ENCODE measurements at places on chromosomes 7 and 10.

DNA sequence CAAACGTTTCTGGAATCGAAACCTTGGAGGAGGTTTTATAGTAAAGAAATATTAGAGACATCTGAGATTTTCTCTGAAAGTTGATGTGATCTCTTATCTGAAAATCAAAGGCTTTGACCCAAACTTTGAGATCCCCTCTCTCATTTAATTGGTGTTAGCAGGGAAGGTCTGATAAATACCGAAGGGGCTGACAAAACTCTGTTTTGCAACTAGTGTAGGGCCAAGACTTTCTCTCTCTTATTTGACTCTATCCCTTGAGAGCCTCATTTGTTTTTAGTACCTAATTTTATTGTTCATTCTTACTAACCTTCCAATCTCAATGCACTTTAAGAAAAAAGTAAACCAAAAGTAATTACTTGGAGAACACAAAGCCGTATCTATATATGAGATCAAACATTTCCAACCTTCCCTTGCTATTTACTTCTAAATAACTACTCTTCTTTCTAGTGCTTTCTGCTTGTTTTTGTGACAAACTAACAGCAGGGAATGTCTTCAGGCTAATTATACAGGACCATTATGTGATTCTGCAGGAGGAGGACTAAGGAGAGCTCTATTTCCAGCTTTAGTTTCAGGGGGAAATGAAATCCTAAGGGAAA is 33.4 kb upstream of the NPVF start:
- no peak overlapping the region for H3K27ac ChIP-seq
- no peaks in the 10 kb centered on the region for H3K36me3 ChIP-seq
- peaks cover 37% of the 10 kb centered on the region for H3K27me3 ChIP-seq

DNA sequence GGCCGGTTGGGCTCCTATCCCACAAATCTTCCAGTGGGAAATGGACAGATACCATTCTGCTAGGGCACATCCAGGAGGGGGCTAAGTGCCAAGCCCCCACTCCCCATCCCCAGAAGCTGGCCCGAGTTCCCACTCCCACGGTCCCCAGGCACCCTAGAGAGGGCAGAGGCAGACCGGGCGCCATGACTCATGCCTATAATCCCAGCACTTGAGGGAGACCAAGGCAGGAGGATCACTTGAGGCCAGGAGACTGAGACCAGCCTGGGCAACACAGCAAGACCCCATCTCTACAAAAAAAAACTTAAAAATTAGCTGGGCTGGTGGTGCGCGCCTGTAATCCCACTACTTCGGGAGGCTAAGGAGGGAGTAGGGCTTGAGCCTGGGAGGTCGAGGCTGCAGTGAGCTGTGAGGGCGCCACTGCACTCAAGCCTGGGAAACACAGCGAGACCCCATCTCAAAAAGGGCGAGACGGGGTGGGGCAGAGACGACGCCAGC is 870 bp downstream of the GNA12 start:
- H3K27ac ChIP-seq = peak overlapping the region; percentile 69
- H3K36me3 ChIP-seq = peaks cover 24% of the 10 kb centered on the region
- peaks cover 63% of the 10 kb centered on the region for H3K4me1 ChIP-seq

DNA sequence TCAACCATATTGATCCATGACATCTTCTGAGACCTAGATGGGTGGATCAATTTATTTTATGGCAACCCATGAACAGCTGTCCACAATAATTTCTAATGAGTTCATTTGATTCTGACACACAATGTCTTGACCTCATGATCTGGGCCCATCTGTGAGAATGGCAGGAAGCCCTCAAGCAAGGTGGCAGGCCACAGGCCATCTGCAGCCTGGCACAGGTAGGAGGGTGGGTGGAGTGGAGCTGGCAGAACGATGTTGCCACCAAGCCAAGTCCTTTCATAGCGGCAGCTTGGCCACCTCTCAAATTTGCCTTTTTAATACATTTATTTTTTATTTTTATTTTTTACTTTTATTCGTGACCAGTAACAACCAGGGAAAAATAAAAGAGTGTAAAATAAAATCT is 1181.6 kb upstream of the SORCS1 start:
- no peak for DNase-seq
- no peak overlapping the region for H3K4me3 ChIP-seq
- no peaks in the 10 kb centered on the region for H3K27me3 ChIP-seq
- H3K4me1 ChIP-seq = no peaks in the 10 kb centered on the region
- no peak overlapping the region for H3K27ac ChIP-seq

- H3K4me3 ChIP-seq = no peak overlapping the region
- H3K4me1 ChIP-seq = peaks cover 3% of the 10 kb centered on the region
- H3K27ac ChIP-seq = peak overlapping the region; percentile 20
These were observed 12.4 kb upstream of the TFAM start for GRCh38 chr10:58372607-58373441.

DNA sequence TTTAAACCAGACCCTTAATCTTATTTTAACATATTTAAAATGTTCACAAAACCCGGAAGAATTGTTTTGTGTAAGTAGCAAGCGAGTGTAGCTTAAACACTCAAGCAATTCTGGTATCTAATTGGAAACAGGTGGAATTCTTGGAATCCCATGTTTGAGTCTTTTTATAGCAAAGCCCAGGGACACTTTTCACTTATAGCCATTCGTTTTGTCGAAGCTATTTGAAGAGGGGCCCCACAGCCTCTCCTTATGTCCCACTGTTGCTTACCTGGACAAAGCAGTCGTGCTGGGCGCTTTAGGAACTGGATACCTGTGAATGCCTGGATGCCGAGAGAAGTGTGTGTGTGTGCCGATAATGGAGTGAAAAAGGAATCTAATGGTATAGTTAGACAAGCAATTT is 3.3 kb downstream of the CUX1 start:
- H3K27me3 ChIP-seq = no peaks in the 10 kb centered on the region
- no peak overlapping the region for H3K27ac ChIP-seq
- H3K4me3 ChIP-seq = no peak overlapping the region
- DNase-seq = no peak
- H3K36me3 ChIP-seq = peaks cover 2% of the 10 kb centered on the region
- H3K4me1 ChIP-seq = peaks cover 27% of the 10 kb centered on the region

GRCh38 chr7:16912540-16912939 is 30.8 kb upstream of the AGR3 start:
- H3K27me3 ChIP-seq = no peaks in the 10 kb centered on the region
- peaks cover 13% of the 10 kb centered on the region for H3K4me1 ChIP-seq
- no peaks in the 10 kb centered on the region for H3K36me3 ChIP-seq
- H3K4me3 ChIP-seq = no peak overlapping the region
- no peak overlapping the region for H3K27ac ChIP-seq
- no peak for DNase-seq

- H3K4me3 ChIP-seq = no peak overlapping the region
- no peak for DNase-seq
- H3K4me1 ChIP-seq = no peaks in the 10 kb centered on the region
- H3K27me3 ChIP-seq = no peaks in the 10 kb centered on the region
- H3K27ac ChIP-seq = no peak overlapping the region
These were observed 39.7 kb downstream of the CDC14C start for GRCh38 chr7:48964074-48964473.

DNA sequence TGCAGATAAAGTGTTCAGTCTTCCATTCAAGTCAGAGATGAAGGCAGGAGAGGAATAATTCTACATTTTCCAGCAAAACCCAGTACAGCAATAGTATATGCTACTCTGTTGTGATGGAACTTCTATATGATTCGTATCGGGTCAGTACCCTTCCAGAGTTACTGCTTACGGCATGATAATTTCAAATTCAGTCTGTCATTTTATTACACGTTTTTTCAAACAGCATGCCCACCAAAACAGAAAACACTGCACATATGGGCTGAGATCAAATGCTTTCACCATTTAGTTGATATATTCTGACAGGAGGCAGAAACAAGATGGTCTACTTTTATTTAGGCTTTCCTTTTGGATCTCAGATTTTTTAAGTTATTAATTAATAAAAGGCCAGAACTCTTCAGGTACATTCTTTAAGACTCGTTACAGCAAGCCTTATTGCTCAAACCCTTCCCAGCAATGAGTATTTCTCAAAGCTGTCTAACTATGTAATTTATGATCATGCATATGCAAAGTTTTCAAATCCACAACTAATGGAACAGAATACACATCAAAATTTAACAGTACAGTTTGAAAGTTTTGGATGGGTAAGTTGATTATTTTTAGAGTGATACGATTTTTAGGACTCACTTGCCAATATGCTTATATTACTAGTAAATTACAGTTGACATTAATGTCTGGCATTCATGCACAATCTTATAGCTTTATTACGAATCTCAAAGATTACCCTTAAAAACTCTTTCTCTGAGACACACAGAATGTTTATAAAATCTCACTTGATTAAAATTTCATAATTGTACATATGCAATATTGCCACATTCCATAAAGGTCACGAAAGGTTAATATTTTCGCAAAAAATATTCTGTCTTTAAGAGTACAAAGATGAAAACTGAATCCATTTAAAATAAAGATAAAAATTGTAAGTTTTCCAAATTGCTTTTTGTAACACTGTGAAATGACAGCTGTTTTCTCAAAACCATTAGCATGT is 91.0 kb downstream of the ANK3 start:
- DNase-seq = no peak
- no peak overlapping the region for H3K4me3 ChIP-seq
- H3K36me3 ChIP-seq = no peaks in the 10 kb centered on the region
- no peaks in the 10 kb centered on the region for H3K27me3 ChIP-seq
- no peaks in the 10 kb centered on the region for H3K4me1 ChIP-seq
- H3K27ac ChIP-seq = no peak overlapping the region

GRCh38 chr7:128020159-128020558 is 11.1 kb downstream of the LRRC4 start:
- no peak overlapping the region for H3K27ac ChIP-seq
- no peaks in the 10 kb centered on the region for H3K27me3 ChIP-seq
- peaks cover 34% of the 10 kb centered on the region for H3K36me3 ChIP-seq
- no peaks in the 10 kb centered on the region for H3K4me1 ChIP-seq
- DNase-seq = no peak

GRCh38 chr10:90199513-90199912 is 498.1 kb downstream of the KIF20B start:
- no peaks in the 10 kb centered on the region for H3K4me1 ChIP-seq
- H3K4me3 ChIP-seq = no peak overlapping the region
- no peaks in the 10 kb centered on the region for H3K36me3 ChIP-seq
- no peak overlapping the region for H3K27ac ChIP-seq
- no peak for DNase-seq

- no peak overlapping the region for H3K27ac ChIP-seq
- H3K4me1 ChIP-seq = no peaks in the 10 kb centered on the region
- no peaks in the 10 kb centered on the region for H3K27me3 ChIP-seq
- H3K4me3 ChIP-seq = no peak overlapping the region
- no peaks in the 10 kb centered on the region for H3K36me3 ChIP-seq
These were observed 7.0 kb downstream of the CALML3 start for GRCh38 chr10:5531558-5532306.

DNA sequence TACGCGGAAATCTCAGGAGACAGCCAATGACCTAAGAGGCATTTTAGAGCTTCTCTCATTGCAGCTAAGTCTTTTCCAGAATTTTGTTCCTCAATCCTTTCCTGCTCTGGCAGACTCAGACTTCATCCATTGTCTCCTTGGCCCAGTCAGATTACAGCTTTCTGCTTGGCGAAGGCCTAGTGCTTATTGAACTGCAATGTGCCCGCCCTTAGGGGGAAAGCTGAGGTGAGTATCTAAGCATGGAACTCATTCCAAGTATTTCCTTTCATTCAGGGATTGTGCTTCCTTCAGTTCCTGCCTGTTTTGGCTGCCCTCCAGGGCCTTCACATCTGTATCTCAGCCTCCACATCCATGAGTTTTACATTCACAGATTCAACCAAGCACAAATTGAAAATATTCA is 37.5 kb downstream of the PRLHR start:
- H3K27me3 ChIP-seq = peaks cover 25% of the 10 kb centered on the region
- no peak for DNase-seq
- no peak overlapping the region for H3K4me3 ChIP-seq
- no peaks in the 10 kb centered on the region for H3K4me1 ChIP-seq

- H3K36me3 ChIP-seq = no peaks in the 10 kb centered on the region
- no peak for DNase-seq
- H3K4me1 ChIP-seq = no peaks in the 10 kb centered on the region
- no peak overlapping the region for H3K4me3 ChIP-seq
- H3K27me3 ChIP-seq = no peaks in the 10 kb centered on the region
These were observed 66.5 kb upstream of the PPP2R2D start for GRCh38 chr10:131834152-131834810.

GRCh38 chr7:19674266-19674960 is 34.4 kb downstream of the POLR1F start:
- no peak overlapping the region for H3K27ac ChIP-seq
- no peak for DNase-seq
- H3K27me3 ChIP-seq = no peaks in the 10 kb centered on the region
- H3K4me1 ChIP-seq = peaks cover 15% of the 10 kb centered on the region
- no peak overlapping the region for H3K4me3 ChIP-seq

DNA sequence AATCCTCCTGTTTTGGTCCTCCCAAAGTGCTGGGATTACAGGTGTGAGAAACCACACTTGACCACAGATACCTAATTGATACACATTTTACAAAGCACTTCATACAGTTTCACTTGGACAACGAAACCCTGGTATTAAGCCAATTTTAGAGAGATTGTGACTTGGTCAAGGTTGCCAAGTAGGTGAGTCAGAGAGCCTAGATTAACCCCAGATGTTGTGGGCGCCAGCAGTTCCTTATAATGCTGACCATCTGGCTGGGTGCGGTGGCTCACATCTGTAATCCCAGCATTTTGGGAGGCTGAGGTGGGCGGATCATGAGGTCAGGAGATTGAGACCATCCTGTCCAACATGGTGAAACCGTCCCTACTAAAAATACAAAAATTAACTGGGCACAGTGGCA is 4.9 kb upstream of the PHKG1 start:
- H3K27me3 ChIP-seq = no peaks in the 10 kb centered on the region
- H3K4me1 ChIP-seq = no peaks in the 10 kb centered on the region
- H3K36me3 ChIP-seq = peaks cover 42% of the 10 kb centered on the region
- H3K4me3 ChIP-seq = no peak overlapping the region
- DNase-seq = no peak

- H3K4me3 ChIP-seq = no peak overlapping the region
- H3K4me1 ChIP-seq = no peaks in the 10 kb centered on the region
- DNase-seq = no peak
- H3K36me3 ChIP-seq = no peaks in the 10 kb centered on the region
- H3K27me3 ChIP-seq = no peaks in the 10 kb centered on the region
These were observed 10.4 kb downstream of the RNF133 start for GRCh38 chr7:122688400-122688998.

DNA sequence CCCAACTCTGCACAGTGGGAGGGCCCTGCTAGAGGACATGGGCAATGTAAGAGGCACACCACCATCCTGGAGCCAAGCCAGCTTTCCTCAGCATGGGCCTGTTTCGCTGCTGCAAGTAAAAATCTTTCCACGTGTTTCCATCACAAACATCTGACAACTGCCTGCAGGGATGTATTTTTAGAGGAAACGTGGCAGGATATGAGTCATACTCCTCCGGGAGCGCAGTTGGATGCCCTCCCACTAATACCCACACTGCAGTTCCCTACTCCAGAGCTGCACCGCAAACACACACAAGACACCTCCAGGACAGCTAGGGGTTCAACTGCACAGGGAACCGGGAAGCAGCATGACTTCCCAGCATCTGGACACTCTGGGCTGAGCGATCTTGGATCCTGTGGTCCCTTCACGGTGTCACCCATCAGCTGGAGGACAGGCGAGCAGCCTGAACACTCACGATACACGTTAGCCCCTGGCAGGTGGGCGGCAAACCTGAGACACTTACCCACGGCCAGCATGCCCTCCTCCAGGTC is 26.1 kb downstream of the PLAC9 start:
- H3K27me3 ChIP-seq = no peaks in the 10 kb centered on the region
- H3K4me3 ChIP-seq = no peak overlapping the region
- H3K36me3 ChIP-seq = peaks cover 96% of the 10 kb centered on the region
- no peaks in the 10 kb centered on the region for H3K4me1 ChIP-seq
